ENCODE measurements at places on chromosomes 7 and 10.

GRCh38 chr10:86941991-86942421 lies 15.4 kb downstream of the MMRN2 start:
- H3K4me1 ChIP-seq: no peaks in the 10 kb centered on the region
- no peak overlapping the region for H3K4me3 ChIP-seq
- H3K27ac ChIP-seq: no peak overlapping the region
- DNase-seq: no peak
- no peaks in the 10 kb centered on the region for H3K27me3 ChIP-seq

- H3K4me3 ChIP-seq: no peak overlapping the region
- H3K27me3 ChIP-seq: no peaks in the 10 kb centered on the region
- H3K4me1 ChIP-seq: no peaks in the 10 kb centered on the region
- H3K36me3 ChIP-seq: peaks cover 16% of the 10 kb centered on the region
- H3K27ac ChIP-seq: no peak overlapping the region
Measured at GRCh38 chr10:813286-813685, 118.2 kb downstream of the LARP4B start.

- no peak for DNase-seq
- H3K27ac ChIP-seq: no peak overlapping the region
- H3K4me3 ChIP-seq: no peak overlapping the region
Measured at GRCh38 chr10:521261-522250, 167.9 kb downstream of the DIP2C start.

DNA sequence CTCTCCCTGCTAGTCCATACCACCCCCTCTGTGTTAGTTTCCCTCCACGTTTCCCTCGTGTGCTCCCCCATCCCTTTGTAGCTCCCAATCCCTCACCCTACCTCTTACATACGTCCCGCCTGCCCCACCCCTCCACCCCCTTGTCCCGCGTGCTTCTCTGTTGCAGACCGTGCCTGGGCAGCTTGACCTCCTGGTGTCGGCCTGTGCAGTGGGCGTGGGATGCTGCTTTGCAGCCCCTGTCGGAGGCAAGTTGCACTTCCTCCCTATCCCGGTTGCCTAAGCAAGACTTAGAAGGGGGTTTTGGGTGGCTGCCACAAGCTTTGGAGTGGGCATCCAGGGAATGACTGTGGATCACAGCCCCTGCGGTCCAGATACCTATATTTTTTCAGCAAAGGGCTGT lies 7.7 kb downstream of the CLCN1 start:
- no peaks in the 10 kb centered on the region for H3K4me1 ChIP-seq
- H3K27me3 ChIP-seq: no peaks in the 10 kb centered on the region
- H3K36me3 ChIP-seq: no peaks in the 10 kb centered on the region
- DNase-seq: no peak

Data from Caco-2 (cell line).